ENCODE measurements at places on chromosomes 4 and X.

DNA sequence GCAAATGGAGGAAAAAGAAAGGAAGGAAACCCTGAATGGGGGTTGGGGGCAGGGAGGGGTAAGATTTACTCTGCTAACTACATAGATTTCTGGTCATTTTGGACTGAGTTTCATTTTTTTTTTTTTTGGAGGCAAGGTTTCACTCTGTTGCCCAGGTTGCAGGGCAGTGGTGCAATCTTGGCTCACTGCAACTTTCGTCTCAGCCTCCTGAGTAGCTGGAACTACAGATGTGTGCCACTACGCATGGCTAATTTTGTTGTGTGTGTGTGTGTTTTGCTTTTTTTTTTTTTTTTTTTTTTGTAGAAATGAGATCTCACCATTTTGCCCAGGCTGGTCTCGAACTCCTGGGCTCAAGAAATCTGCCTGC lies 223.5 kb downstream of the APBB2 start:
- no peak for DNase-seq

DNA sequence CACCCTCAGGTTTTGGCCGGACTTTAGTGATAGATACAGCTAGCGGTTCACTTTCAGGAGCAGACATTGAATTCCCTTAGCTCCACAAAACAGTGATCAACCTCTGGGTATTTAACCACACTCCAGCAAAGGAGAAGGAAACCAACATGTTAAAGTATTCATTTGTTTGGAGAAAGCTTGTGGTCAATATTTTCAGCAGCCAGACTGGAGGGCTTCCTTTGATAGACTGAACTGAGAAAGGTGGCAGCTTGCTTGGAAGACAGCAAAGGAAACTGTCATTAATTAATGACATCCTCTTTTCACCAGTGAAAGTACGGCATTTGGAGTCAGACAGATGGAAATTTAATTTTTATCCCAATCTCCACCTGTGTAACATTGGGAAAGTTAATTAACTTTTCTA lies 289.1 kb upstream of the CLNK start:
- no peak for DNase-seq

- no peak for DNase-seq
These were observed 271.5 kb downstream of the LDB2 start for GRCh38 chr4:16626945-16627344.

- no peak for DNase-seq
These were observed 486.2 kb downstream of the TRAM1L1 start for GRCh38 chr4:116598980-116599789.

DNA sequence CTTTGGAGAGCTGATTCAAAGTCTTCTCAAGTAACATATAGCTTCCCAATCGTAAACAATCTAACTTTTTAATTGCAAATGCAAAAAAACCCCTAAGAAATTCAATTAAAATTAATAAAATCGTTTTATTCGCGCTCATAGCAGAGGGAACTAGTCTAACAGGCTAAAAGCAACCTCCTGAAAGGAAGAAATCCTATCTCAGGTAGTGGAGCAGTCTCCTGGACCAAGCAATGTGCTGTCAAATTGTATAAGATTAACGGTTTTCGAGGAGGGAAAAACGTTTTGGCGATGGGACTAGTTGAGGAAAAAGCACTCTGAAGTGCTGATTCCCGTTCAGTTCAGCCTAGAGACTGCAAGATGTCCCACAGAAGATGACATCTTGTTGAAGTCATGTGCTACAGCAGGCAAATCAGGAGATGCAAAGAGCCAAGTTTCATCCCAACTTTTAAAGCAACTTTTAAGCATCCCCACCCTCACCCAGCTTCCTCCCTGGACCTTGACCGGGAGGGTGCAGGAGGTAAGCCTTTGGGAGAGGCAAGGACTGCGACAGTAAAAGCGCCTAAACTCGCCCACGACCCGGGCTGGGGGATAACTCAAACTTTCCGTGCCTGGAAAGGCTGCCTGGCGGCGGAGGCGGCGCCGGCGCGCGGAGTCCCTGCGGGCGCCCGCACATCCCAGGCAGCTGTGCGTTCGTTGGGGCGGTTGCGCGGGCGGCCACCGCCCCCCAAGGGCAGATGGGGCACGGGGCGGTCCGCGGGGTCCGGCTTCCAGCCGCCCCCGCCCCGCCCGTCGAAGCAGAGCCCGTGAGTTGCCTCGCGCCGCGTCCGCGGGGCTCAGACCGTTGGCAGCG lies 784 bp downstream of the MAP7D3 start:
- peak; percentile 68 for DNase-seq

- no peak for DNase-seq
These were observed 10.5 kb downstream of the TBC1D19 start for GRCh38 chr4:26594371-26594770.
